ENCODE measurements at places on chromosomes 6 and 20.

DNA sequence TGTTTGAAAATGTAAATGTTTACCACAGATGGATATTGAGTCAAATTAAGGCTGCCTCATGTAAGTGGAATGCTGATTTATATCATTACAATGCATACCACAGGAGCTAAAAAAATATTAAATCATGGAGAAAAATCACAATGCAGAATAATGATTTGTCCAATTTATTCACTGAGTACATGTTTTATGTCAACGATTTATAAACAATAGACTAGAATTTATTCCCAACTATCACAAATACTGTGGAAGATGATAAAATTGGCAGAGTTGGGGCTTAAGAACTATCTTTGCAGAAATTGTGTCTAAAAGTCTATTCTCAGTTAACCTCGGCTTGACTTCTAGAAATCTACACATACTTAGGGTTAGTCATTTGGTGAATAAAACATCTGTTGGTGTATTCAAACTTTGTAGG lies 472.1 kb upstream of the MARCKS start:
- DNase-seq: no peak

DNA sequence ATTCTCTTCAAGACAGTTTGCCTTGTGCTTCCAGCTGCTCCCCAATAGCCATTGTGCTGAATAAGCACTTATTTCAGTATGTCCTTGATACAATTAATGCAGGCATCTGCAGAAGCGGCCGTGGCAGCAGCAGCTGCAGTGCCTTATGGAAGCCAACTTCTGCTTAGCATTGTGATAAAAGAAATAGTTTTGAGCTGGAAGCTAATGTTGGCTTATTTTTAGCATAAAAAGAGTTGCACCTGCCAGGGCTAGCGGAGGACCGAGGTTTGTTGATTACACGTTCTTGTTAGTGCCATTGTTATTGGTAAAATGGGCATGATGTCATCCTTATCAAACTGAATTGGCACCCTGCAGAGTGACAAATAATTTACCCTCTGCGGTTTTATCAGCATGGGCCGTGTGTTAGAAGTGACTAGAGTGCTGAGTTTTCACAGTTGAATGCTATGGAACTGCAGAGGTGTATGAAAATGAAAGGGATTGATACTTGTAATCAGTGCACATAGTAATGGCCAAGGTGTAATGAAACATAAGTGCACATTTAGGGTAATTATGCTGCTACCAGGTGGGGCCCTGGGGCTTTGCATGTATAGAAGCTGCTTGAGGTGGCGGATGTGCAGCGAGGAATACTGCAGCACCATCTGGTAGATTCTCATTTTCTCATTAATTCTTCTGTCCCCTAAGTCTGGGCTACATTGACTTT lies 334.3 kb downstream of the CDKAL1 start:
- no peak for DNase-seq

DNA sequence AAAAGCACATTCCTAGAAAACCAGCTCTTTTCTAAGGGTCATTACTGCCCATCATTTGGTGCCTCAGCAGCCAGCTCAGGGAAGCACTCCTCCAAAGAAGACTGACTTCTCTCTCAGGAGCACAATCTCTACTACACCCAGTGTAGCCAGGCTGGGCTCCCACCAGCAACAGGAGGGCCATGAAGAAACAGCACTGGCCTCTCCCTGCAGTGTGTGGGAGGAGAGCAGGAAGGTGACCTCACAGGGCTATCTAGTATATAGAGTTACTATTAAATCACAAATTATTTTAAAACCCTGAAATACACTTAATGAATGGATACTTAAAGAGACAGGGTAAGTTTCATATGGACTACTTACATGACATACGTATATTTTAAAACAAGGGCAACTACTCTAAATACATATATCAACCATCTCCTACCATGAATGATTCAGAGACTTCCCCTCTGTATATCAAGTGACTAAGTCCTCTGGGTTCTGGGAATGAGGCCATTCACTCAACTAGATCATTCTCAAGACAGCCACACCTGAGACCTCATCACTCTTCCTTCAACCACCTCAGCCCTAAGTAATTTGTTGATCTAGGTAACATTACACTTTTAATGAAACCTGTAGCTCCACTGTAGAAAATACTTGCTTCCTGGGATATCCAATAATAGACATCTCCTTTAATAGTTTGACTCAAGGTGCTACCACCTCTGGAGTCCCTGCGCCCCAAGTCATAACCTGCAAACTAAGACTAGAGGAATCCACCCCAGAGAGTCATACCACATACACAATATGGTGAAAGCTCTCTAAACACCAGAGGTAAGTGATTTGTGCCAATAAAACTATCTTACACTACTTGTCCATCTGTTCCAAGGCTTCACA lies 25.2 kb downstream of the TBX18 start:
- peak; percentile 9 for DNase-seq

DNA sequence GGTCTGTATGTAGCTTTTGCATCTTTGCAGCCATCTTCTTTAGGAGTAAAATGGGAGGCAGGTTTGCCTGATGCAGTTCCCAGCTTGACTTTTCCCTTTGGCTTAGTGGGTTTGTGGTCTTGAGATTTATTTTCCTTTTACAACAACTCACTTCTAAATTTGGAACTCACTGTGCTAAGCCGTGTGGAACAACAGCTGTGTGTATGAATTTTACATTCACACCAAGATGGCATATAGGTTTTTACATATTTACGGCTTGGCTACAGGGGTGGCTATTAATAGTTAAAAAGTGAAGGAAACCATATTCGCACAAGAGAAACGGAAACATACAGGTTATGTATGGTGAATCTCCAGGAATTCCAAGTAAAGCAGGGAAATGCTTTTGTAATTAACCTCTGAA lies 2.5 kb downstream of the TTLL2 start:
- no peak for DNase-seq

GRCh38 chr6:157682856-157683481 lies 140.1 kb upstream of the SNX9 start:
- DNase-seq: no peak

GRCh38 chr20:1264727-1265126 lies 1.4 kb upstream of the SNPH start:
- DNase-seq: no peak

- DNase-seq: no peak
Observed at GRCh38 chr6:118489990-118490389, 58.1 kb upstream of the PLN start.

DNA sequence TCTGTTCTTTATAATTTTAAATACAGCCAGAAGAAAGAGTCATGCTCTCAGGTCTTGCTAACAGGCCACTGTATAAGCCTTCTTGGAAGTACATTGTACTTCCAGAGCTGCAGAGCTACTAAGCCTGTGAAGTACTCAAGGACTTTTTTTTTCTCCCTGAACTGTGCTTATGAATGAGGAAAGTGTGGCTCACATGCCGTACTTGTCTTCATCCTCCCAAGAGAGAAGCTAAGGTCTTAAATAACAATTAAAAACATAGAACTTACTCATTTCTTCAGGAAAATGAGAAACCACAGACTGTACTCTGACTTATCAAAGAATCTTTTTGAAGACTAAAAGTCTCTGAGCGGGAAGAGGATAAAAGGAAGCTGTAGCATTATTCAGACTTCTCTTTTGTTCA lies 218.3 kb downstream of the HTR1B start:
- DNase-seq: no peak

DNA sequence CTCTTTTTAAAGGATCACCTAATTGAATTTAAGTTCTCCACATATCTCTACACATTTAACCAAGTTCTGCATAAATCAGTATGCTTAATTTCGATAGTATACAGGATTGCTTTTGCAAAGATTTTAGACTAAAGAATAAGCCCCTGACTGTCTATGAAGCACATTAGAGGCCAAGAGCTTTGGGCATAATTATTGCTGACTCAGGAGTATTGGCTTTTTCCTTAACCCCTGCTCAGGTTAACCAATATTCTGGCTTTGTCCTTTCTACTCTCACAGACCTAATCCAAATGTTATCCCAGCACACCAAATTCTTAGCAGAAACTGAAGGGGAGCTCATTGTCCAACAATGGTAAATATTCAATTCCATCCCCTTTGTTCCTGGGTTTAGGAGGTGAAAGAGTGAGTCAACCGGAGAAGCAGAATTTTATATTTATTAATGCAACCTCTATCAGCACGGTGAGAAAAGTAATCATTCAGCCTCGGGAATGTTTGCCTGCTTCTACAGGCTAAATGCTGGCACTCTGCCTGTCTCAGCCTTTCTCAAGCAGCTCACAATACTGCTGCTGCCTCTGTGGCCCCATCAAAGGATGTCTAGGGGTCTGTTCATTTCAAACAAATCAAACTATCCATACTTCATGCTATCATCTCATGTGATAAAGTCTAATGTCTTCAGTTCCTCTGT lies 125.0 kb downstream of the SIM1 start:
- no peak for DNase-seq

GRCh38 chr20:57586943-57587277 lies 26.0 kb downstream of the PCK1 start:
- no peak for DNase-seq

All from keratinocyte (primary cell).